ENCODE measurements at places on chromosomes 12 and 14.

DNA sequence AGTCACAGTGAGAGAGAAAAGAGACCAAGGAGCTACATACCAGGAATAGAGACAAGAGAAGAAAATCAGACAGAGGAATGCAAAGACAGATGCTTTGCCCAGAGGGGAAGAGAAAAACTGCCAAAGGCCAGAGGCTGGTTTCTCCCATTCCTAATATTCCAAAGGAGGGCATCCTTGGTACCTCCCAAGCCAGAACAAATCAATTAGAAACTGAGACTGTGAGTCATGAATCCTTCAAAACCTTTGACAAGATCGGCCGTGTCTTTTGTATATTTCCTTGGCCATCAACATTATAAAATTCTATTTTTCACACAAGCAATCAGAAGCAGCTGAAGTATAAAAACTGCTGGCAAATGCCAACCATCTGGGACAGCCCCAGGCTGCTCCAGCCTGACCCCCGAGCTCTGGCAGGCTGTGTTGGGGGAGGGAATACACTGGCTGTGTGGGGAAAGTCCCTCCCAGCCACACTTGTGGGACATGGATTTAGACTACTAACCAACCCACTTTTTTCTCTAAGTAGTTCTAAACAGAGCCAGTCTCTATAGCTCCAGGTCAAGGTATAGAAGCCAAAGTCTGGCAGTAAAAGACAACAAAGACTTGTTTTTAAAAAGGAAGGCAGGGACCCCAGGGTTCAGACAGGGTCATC, 13.7 kb downstream of the POMT2 start:
- DNase-seq = no peak

DNA sequence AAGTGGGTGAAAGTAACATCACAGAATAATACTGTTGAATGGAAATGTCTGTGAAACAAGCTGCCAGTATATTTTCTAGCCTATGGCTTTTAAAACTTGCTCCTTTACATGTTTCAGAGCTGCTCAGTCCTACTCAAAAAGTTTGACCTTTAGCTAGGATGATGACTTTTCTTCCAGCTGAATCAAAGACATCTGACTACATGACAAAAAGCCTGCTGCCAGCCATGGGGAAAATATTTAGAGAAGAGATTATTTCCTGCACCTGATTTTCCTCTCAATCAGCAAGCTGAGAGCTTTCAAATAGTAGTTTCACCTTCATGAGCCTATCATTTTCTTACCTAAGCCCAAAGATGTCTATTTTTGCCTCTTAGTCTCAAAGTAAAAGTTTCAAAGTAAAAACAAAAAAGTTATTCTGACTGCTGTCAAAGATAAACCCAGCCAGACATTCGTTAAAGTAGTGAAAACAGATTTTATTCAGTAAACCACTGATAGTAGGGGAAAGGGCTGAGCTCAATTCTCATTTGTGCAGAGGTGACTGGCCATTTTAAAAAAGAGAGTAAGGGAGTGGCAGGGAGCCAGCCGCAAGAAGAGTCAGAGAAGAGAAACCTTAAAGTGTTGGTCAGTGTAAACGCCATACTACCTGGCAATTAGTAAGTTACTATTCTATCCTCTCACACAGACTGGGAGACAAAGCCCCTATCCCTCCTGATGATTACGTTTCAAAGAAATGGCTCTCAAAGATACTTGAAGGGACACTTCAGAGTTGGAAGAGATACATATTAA, 2.2 kb downstream of the ATP6V1D start:
- DNase-seq = no peak

GRCh38 chr12:57579677-57580465, 11.1 kb upstream of the PIP4K2C start:
- no peak for DNase-seq

- no peak for DNase-seq
Observed at GRCh38 chr14:39218171-39218769, 15.4 kb upstream of the MIA2 start.
